ENCODE measurements at places on chromosomes 11 and 22.

- no peak for DNase-seq
Observed at GRCh38 chr11:47189100-47189834, 3.0 kb upstream of the PACSIN3 start.

DNA sequence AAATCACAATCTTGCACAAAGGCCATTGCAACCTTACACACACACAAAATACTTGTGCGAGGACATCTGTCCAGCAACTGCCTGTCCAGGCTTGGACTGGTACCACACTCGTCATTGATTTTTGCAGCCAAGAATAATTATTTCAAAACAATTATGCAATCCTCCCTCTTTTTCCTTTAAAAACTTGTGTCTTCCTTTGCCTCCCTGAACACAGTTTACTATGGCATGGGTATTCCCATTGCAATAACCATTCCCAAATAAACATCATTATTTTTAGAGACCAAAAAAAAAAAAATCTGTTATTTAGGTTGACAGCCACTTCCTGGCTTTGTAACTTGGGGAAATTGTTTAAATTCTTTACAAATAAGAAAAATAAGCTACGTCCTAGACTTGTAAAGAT, 54.0 kb downstream of the C11orf91 start:
- DNase-seq = no peak

DNA sequence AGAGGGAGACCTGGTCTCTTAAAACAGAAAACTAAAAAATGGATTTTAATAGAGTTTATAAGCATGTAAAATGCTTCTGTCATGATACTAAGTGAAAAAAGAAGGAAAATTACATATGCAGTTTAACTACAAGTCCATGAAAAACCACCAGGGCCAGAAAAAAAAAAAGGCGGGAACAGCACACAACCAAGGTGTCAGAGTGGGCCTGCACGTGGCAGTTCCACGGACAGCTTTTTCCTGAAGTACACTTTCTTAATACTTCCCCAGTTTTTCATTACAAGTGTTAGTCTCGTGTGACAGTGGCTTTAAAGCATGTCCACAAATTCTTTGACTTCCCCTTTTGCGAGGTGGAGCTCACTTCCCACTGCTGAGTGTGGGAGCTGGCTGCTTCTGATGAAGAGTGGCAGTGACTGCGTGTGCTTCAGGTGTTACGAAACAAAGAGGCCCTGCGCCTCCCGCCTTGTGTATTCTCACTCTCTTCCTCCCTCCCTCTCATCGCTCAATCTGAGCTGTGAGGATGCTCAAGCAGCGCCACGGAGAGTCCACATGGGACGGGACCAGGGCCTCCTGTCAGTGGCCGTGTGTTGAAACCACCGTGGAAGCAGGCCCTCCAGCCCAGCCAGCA, 16.4 kb downstream of the PPM1F start:
- no peak for DNase-seq

DNA sequence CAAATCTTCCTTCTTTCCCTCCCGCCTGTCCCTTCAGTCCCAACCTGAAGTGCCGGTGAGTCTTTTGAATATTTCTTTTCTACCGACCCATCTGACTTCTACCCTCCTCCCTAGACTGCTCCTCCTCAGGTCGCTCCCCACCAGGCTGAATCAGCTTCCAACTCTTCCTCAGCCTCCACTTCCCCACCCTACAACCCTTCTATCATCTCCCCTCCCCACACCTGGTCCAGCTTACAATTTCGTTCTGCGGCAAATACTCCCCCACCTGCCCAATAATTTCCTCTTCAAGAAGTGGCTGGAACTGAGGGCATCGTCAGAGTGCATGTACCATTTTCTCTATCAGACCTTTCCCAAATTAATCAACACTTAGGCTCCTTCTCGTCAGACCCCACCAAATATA, 2.5 kb upstream of the NDUFC2 start:
- no peak for DNase-seq

DNA sequence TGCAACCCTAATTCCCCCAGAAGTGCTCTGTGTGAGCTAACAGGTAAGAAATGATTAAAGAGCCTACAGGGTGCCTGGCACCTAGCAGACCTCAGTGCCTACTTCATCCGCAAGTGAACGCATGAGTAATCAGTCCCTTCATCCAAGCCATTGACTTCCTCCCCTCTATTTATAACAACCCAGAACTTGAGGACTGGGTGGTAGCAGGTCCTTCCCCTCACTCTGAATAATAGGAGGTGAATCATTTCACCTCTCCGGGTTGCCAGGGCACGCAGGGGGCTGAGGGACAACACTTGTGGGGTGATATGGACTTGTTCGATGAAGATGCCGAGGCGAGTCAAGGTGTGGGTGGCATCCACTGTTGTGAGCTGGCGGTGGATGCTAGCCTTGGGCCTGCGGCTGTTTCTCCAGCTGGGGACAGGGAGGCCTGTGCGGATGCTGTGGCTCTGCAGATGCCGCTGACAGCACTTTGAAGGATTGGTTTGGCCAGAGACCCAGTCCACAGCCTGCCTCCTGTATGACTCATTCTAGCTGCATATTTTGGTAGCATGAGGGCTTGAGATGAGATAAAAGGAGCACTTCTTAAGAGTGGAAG, 11.7 kb upstream of the SORL1-AS1 start:
- DNase-seq = peak; percentile 86

GRCh38 chr22:27032091-27032761, 374.8 kb downstream of the MIAT start:
- DNase-seq = no peak

GRCh38 chr11:86179646-86180064, 64.9 kb upstream of the EED start:
- DNase-seq = no peak

- DNase-seq = no peak
Observed at GRCh38 chr11:33867561-33867960, 24.3 kb downstream of the LMO2 start.

DNA sequence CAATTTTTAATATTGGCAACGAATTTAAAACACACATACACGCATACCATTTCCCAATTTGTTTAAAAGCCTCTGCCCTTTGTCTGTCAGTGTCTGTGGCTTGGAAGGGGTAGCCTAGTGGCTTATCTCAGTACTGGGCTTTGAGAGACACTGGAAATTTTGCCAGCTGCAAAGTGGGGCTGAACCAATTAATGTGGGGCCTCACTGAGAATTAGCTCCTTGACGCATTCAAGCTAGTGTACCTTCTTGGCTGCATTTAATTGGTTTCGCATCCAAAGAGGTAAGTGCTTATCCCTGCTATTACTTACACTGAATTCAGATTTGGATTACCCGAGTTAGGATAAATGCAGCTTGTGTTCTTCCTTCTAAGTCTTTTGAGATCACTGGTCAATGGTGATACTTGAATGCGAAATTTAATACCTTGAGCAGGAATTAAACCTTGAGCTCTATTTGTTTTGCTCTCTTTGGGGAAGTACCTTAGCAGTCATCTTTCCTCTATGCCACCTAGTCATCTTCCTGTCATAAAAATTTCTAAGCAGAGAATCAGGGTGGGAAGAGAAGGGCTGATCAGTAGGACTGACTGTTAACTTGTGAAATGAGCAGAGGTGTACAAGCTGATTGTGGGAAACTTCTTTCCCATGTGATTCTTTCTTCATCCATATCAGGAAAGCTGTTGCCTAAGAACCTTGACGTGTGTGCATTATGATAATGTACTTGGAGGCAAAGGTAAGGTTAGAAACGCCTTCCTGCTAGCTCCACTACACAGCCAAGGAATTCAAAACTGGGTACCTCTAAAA, 187.7 kb upstream of the E2F8 start:
- no peak for DNase-seq

- no peak for DNase-seq
Observed at GRCh38 chr11:44133335-44133946, 38.0 kb downstream of the EXT2 start.

DNA sequence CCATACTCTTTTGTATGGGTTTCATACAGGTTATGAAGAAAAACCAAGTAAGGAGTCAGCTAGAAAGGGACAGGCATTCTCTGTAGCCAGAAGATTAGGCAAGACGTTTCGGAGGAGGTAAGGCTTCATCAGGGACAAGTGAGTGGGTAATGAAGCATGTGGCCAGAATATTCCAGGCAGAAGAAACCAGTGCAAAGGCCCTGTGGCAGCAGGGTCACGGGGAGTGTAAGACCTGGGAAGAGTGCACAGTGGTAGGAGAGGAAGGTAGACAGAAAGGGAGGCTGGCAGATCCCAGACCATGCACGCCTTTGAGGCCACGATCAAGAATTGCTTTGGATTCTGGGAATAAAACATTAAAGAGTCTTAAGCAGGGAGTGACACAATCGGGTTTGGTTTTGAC, 177.6 kb downstream of the MIAT start:
- no peak for DNase-seq

DNA sequence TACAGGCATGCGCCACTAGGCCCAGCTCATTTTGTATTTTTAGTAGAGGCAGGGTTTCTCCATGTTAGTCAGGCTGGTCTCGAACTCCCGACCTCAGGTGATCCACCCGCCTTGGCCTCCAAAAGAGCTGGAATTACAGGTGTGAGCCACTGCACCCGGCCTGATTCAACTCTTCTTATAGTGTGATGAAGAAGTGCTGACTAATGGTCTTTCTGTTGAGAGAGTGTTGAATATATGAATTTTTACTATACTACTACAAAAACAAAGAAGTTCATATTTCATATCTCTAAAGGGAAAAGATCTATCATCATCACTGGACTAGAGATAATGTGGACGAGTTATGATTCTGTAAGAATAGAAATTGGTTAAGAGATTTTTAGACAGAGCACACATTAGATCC, 320.1 kb downstream of the SOX6 start:
- no peak for DNase-seq

GRCh38 chr11:86722006-86722405, 49.6 kb upstream of the ME3 start:
- DNase-seq = no peak

DNA sequence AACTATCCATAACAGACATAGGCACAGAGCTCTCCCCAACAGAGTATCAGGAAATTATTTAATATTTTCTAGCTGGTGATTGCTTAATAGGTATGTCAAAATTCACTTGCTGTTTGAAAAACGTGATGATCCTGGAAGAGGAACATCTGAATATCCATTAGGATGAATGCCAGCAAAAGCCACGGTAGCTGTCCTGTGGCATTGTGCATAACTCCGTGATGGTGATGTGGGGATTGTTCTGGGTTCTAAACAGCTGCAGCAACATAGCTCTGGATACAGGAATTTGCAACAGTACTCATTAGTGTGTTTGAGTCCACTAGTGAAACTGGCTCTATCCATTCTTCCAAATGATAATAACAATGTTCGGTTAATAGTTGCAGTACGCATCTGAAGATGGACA, 78.8 kb downstream of the C11orf65 start:
- DNase-seq = no peak

DNA sequence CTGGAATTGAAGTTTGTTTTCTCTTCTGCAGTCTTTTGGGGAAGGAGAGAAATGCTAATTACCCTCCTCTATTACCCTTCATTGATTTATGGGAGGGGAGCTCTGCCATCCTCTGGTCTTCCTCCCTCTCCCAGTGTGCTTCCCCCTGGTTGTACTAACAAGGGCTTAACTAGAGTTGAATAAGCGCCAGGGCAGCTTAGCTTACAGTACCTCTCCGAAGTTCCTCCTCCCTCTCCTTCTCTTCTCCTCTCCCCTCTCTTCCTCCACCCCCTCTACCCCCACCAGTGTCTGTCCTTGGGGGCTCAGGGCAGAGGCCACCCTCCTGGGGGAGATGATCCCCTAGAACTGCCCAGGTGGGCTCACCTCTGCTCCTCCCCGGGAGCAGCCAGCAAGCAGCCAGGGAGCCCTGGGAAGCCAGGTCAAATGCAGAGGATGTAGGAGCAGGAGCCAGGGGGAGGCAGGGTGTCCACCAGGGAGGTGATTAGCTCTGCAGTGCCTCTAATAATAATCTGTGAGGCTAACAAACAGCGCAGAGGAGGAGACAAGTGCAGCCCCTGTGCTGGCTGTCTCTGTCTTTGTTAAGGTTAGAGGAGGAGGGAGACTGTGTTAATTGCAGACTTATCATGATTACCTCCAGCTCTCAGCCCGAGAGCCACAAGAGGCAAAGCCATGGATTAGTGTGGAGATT, 191.6 kb upstream of the CADM1 start:
- DNase-seq = no peak

- no peak for DNase-seq
Observed at GRCh38 chr22:43191831-43192230, 4.9 kb upstream of the TTLL12 start.

GRCh38 chr11:72441752-72442207, 7.4 kb upstream of the CLPB start:
- DNase-seq = no peak

- no peak for DNase-seq
Observed at GRCh38 chr11:87660926-87661660, 514.1 kb downstream of the RAB38 start.

DNA sequence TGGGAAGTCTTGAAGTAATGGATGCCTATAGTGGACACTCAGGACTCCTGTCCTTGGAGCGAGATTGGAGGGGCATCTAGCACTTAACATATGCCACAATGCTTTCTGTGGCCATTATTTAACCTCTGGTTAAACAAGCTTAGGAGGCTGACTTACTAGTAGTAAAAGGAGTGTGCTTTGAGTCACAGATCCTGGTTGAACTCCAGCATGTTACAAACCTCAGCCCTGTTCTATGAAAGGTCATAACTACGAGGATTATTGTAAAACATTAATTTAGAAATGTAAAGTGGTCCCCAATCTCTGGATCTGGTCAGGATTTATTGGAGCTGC, 1.1 kb upstream of the LBHD1 start:
- no peak for DNase-seq

DNA sequence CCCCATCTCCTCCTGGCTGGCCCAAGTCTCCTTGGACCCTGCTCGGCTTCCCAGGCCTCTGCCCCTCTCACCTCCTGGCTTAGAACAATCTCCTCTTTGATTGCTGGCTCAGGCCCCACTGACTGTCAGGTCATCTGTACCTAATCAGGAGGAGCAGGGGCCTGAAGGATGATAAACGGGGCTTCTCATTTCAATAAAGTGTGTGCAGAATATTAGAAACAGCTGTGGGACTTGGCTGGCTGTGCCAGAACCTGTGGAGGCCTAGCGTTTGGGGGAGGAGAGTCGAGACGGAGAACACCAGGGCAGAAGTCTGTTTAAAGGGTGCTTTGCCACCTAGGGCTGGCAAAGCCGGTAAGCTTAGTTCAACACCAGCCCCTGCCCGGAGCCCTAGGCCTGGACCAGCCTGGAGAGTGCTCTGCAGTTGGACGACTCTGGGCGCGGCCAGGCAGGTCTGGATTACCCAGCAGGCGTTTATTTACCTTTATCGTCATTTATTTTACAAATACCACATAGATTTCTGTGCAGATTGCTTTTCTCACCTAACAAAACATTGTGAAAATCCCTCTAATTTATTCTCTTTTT, 10.1 kb upstream of the VSIG10L2 start:
- DNase-seq = no peak

DNA sequence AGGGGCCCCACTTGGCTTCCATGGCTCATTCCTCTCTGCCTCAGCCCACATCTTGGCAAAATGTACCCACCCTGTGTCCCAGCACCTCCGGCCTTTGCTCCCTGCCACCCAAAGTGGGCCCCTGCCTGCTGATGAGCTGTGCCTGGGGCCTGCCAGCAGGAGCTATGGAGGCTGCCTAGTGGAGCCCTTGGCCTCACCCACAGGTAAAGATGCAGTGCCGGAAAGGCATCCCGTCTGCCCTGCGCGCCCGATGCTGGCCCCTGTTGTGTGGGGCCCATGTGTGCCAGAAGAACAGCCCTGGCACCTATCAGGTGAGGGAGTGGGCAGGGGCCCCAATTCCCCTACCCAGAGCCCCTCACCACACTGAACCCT, 1.3 kb downstream of the TBC1D10C start:
- DNase-seq = no peak

GRCh38 chr11:83938148-83938547, 652.0 kb upstream of the CCDC90B start:
- DNase-seq = no peak

All from stimulated activated CD4-positive, alpha-beta T cell treated with anti-CD3 and anti-CD28 coated beads, Interleukin-15, amount 100 ng/mL, for 48 hours (primary cell).